ENCODE measurements at places on chromosomes 12 and 14.

DNA sequence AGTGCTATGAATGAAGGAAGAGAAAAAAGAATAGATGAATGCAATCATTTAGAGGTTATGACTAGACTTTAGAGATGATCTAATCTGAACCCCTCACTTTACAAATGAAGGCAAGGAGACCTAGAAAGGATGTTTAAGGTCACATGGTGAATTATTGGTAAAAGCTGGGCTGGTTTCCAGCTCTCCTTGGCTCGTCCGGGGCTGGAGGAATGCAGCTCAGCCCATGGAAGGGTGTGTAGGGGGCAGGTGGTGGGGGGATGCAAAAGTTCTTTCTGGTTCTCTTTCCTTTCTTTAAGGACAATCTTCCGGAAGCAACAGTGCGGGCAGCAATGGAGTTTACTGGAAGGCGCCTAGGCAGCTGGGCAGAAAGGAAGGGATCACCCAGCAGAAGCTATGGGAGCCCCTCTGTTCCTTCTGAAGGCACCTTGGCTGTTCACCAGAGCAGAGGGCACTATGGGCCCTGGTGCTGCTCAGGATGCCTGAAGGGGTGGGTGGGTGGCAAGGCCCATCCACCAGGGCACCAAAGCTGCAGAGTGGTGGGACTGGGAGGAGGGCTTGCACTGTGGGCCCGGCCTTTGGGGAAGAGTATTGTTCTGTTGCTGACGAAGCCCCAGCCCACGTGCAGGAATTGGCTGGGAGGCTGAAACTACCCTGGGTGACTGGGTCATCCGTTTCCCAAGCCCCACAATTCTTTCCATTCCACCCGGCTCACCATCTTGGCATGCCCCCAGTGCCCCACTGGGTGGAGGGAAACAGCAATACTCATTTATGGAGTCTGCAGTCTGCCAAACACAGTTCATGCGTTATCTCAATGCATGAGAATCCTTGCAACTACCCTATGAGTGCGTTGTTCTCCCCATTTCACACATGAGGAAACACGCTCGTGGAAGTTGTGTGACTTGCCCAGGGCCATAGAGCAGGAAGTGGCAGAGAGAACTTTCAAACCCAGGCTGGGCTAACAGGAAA is 78.2 kb downstream of the IRF2BPL start:
- DNase-seq = no peak

GRCh38 chr14:104321802-104322130 is 183.4 kb downstream of the KIF26A start:
- no peak for DNase-seq

DNA sequence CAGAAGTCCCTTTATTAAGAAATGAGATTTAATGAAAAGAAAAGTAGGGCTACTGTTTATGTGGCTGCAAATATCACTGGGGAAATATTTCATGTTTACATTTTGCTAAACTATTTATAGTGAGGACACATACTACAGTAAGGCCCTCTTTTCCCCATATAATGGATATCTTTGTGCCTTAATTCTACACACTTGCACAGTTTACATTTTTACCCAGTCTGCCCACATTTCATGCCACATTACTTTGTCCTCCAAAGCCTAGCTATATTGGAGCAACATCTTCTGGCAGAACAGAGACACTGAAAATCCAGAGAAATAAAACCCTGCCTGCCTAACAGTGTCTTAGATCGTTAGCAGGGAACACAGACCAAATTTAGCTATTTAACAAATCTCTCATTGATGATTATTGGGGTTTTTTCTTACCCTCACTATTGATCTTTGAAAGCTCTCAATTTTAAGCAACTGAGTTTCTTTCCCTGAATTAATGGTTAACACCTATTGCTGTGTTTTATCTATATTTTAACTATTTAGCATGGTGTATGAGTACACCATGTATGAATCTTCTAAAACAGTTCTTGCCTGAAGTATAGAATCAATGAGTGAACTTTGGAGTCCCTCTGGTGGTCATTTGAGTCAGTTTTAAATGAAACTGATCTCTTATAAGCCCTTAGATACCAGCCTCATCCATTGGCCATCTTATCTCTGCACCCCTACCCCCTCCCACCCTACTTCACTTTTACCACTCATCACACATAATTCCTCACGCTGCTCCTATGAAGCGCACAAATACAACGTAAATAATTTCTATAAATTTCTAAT is 170.2 kb downstream of the BCAT1 start:
- DNase-seq = no peak

GRCh38 chr12:53223389-53224060 is 8.5 kb downstream of the RARG start:
- no peak for DNase-seq

DNA sequence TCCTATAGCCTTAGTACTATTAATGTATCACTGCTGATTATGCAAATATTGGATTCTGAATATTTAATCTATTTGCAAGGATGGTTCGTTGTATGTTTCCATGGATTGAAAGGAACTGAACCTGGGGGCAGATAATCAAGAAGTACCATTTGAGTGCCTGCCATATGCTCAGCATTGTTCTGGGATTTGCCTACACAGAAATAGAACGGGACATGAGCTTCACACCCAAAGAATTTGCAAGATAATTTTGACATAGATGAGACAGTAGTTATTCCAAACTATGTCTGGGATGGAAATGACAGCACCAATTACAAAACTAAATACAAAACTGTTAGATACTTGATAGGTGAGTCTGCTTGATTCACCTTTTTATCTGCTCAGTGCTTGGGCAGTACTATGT is 132.7 kb upstream of the NPAS3 start:
- DNase-seq = no peak

DNA sequence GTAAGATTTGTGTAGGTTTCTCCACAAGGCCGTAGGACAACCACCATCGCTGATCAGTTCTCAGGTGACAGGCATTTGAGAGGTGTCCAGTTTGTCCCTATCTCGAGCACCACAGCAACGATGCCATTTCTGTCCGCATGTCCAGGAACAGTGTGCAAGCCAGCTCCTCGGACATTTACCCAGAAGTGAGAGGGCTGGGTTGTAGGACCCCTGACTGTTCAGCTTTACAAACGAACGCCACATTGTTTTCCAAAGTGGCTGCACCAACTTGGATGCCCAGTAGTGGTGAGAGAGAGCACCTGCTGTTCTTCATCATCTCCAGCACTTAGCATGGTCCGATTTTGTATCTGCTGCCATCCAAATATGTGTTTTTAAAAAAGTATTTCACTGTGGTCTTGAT is 38.6 kb downstream of the CYP46A1 start:
- DNase-seq = no peak

DNA sequence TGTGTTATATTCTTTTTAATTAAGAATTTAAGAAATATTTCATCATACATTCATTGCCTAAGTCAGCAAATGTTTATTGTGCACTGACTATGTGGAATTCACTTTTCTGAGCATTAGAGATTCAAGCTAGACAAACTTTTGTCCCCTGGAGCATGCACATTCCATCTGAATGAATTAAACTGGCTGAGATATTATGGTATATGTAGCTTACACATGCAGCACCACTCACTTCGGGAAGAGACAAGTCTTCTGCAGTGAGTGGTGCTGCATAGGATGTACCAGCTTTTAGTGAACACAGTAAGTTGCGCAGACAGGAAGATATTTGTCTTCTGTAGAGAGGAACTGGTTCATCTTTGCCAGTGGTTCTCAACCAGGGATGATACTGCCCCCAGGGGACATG is 318.4 kb downstream of the SYT1 start:
- no peak for DNase-seq

GRCh38 chr12:52126605-52127578 is 47.4 kb downstream of the SMIM41 start:
- no peak for DNase-seq

GRCh38 chr14:93906341-93907329 is 20.5 kb upstream of the FAM181A start:
- DNase-seq = no peak

DNA sequence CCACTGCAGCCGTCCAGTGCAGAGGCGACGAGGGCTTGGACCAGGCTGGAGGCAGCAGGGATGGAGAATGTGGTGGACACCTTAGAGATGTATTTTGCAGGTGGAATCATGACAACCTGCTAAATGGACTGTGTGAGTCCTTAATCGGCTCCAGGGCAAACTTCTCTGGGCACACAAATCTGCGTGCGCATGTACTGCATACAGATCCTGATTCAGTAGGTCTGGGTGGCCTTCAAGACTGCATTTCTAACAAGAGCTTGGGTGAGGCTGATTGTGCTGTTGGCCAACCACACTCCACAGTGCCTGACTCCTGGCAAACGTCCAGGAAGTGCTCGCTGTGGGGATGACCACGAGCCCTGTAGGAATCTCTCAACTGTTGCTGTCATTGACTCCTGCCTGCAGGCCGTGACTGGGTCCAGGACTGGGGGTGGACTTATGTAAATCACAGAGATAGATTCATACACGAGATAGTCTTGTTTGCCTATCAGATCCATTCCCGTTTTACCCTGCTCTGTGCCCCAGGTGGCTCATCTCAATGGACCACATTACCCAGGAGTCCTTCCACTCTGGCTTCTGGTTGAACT is 27.2 kb downstream of the JDP2 start:
- DNase-seq = no peak

DNA sequence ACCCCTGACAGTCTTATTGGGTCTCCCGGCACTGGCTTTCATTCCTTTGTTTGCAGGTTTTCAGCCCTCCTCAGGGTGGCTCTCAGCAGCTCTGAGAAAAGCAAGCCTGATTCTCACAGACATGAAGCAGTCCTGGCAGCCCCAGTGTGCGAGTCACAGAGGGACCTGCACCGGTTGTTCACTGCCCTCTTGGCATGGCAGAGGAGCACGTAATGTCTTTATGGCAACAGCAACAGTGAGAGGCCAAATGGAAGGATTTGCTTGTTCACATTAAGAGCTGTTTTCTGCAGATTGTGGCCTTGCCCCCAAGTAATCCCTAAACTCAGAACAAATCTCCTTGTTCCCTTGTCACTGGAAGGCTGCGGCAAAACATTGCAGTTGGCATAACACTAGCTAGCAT is 3.4 kb downstream of the KCNA5 start:
- no peak for DNase-seq

GRCh38 chr12:115251727-115252126 is 567.8 kb upstream of the TBX3 start:
- no peak for DNase-seq

DNA sequence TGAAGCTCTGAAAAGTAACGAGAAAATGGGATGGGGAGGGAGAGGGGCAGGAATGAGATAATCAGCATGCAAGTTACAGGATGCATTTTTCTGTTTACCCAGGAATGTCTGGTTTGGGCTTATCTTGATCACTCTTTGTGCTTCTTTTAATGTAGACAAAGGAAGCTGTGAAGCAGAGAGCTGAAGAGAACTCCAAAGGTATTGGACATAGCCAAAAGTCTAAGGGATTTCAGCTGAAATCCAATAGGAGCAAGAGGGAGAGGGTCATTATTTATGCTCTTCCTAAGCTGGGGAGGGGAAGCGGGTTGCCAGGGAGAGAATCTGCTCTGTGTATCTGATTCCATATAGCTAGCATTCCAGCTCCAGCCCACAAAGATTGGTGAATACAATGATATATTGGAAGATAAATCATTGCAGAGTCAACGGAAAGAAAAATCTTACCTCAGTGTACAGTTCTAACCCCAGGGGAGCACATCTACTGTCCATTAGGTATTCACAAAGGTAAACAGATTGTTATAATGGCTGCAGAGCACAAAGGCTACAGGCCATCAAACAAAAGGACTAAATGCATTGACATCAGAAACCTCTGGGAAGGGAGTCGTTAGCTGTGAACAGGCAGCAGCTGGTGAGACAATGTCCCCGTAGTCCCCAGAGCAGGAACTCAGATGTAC is 61.0 kb upstream of the PELI2 start:
- DNase-seq = no peak

DNA sequence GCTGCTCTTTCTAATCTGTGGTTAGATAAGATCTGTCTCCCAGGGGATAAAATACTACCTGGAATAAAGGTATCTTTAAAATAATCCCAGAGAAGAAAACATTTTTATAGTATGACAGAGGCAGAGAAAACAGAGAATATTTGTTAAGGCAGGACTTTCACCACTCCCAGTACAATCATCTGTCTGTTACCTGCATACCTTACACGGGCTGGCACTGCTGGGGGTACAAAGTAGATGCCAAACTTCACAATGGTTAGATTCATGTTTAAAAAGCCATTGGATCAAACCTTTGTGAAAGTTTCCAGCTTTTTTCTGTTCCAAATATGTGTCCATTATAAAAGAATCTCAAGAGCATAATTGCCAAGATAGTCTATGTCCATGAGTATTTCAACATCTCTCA is 273.6 kb upstream of the BTG1 start:
- DNase-seq = no peak

DNA sequence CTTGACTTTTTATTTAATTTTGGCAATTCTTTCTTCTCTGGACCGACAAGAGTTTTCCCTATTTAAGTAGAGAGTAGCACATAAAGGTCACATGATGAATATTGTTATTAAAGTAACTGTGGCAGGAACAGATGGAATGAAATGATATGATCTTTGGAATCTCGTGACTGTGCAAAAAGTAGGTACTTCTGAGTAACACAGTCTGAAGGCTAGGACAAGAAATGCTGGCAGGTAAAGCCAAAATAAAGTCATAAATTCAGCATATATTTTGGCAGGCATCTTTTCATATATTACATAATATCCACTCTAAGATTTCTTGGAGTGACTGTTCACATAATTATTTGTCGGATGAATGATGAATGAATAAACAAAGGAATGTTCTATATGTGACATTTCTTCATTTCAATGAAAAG is 121.4 kb downstream of the EFCAB11 start:
- no peak for DNase-seq

DNA sequence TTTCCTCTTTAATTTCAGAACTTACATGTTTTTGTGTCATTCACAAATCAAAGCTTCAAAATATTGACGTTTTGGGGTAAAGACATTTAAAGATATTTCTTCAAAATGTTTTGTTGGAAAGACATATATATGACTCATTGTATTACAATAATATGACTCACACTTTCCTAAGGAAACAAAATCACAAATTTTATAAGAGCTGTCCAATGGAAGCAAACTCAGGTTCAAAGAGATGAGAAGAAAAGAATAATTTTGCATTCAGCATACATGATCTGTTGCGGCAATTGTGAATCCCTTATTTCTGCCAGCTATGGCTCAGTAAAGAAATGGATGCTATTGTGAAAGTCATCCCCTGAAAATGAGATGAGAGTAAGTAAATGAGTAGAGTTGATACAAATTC is 82.7 kb downstream of the GRIP1 start:
- DNase-seq = no peak

DNA sequence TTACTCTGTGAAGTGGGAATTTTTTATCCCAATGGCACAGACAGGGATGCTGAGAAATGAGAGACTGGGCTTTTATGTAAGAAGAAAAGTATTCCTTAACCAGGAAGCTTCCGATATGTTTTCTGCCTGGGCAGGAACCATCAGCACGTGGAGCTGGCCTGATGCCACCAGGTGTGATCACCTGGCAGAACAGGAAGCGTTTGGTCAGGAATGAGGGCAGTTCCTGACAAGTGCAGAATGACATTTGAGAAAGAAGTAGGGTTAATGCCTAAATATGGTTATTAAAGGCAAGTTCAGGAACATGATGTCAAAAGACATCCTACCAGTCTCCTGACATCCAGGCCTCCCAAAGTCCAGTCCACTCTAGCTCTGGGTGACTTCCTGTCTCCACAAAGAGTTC is 210.3 kb downstream of the NUAK1 start:
- no peak for DNase-seq
